Thymus (tissue), 14 donors: ENCODE measurements at places on chromosomes 12 and 14. TPM values are rescaled to one million over a fixed set of nuclear protein-coding genes. Genes with fewer than 3 reads are reported as not detected.

Gene DIO2
- total RNA-seq: 0.09 TPM

Gene CMA1
- total RNA-seq: 0.28 TPM

Gene EGLN3
- 14.5 TPM for total RNA-seq

Gene DNAJC22
- 0.09 TPM for total RNA-seq

Gene B3GNT4
- 0.14 TPM for total RNA-seq

Gene GZMH
- total RNA-seq: 0.57 TPM

Gene RAB3IP
- 22.8 TPM for total RNA-seq

Gene SNAPC1
- 9.6 TPM for total RNA-seq

Gene TMEM30B
- total RNA-seq: 3.1 TPM

Gene AMDHD1
- total RNA-seq: 0.52 TPM

- no peaks in the 10 kb centered on the region for H3K4me1 ChIP-seq
- H3K27ac ChIP-seq: no peak overlapping the region
- H3K36me3 ChIP-seq: no peaks in the 10 kb centered on the region
- H3K27me3 ChIP-seq: no peaks in the 10 kb centered on the region
Observed at GRCh38 chr14:33542338-33543287, 408.3 kb downstream of the EGLN3 start.

DNA sequence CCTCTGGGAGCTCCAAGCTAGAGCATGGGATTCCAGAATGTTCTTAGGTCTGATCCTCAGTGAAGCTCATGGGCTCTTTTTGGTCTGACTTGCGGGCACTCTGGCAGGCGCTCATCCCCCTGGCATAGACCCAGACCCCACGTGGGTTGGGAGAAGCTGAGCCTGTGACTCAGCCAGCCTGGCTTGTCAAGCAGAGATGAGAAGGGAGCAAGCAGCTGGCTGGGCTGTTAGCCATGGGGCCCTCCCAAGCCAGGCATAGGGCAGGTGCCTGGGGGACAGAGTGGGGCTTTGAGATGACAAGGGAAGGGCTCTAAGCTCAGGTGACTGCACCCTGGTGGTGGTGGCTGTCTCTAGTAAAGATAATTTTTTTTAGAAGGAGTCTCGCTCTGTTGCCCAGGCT, 80.3 kb upstream of the NOS1 start:
- no peaks in the 10 kb centered on the region for H3K36me3 ChIP-seq
- no peaks in the 10 kb centered on the region for H3K27me3 ChIP-seq
- H3K4me1 ChIP-seq: no peaks in the 10 kb centered on the region
- H3K4me3 ChIP-seq: no peak overlapping the region
- DNase-seq: no peak
- no peak overlapping the region for H3K27ac ChIP-seq

DNA sequence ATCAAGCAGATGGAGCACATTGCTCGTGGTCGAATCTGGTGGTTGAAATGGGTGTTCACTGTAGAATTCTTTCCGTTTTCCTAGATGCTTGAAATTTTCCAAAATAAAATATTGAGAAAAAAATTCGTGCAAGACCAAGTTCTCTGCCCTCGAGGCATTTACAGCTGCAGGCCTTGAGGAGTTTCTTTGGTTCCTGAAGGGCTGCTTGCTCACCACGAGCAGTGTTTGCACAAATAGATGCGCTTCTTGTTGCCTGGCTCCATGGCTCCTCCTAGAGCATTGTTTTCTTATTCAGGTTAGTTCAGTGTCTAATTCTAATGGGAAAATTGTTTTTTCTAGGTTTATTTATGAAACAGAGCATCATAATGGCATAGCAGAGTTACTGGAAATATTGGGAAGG, 74.5 kb upstream of the DYNC1H1 start:
- no peak for DNase-seq
- H3K27me3 ChIP-seq: no peaks in the 10 kb centered on the region
- no peak overlapping the region for H3K27ac ChIP-seq
- no peaks in the 10 kb centered on the region for H3K4me1 ChIP-seq

GRCh38 chr12:113515082-113515856, 43.6 kb upstream of the LHX5 start:
- H3K36me3 ChIP-seq: no peaks in the 10 kb centered on the region
- H3K27me3 ChIP-seq: peaks cover 16% of the 10 kb centered on the region
- no peak overlapping the region for H3K27ac ChIP-seq
- no peaks in the 10 kb centered on the region for H3K4me1 ChIP-seq

DNA sequence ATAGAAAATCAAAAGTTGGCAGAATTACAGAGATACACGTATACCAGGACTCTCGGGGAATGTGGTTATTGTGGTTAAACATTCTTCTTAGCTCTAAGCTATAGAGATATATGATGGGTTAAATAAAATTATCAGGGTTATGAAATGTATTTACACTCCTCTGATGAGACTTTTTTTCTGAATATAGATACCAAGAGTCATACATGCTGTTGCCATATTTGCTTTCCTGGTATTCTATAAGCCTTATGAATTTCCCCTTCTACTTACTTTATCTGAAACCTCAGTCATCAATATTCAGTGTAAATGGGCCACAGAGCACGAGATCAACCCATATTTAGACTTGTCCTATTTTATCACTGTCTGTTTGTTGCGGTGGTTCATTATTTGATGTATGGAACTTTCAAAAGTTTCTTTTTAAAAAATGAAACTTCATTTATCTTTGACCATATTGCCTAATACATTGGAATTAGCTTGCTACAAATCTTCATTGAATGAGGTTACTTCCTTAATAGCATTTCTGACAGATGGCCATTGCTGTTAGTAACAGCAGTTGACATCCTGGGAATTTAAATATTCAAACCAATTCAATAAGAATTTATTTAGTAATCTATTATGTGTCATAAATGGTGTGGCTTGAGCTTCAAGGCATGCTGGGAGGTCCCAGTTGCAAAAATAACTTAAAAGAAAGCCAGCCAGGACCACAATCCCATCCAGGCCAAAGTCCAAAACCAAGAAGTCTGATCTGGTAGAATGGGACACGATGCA, 393.5 kb downstream of the PCNX1 start:
- H3K36me3 ChIP-seq: no peaks in the 10 kb centered on the region
- H3K4me1 ChIP-seq: no peaks in the 10 kb centered on the region
- H3K27me3 ChIP-seq: no peaks in the 10 kb centered on the region

GRCh38 chr12:110533607-110534006, 31.5 kb downstream of the RAD9B start:
- H3K27ac ChIP-seq: no peak overlapping the region
- no peaks in the 10 kb centered on the region for H3K4me1 ChIP-seq
- no peak for DNase-seq
- peaks cover 24% of the 10 kb centered on the region for H3K36me3 ChIP-seq
- H3K27me3 ChIP-seq: no peaks in the 10 kb centered on the region

GRCh38 chr14:65299826-65300225, 112.7 kb upstream of the FUT8 start:
- H3K4me1 ChIP-seq: peaks cover 12% of the 10 kb centered on the region
- no peaks in the 10 kb centered on the region for H3K27me3 ChIP-seq
- no peak overlapping the region for H3K4me3 ChIP-seq
- peak overlapping the region; percentile 26 for H3K27ac ChIP-seq
- no peak for DNase-seq
- no peaks in the 10 kb centered on the region for H3K36me3 ChIP-seq

DNA sequence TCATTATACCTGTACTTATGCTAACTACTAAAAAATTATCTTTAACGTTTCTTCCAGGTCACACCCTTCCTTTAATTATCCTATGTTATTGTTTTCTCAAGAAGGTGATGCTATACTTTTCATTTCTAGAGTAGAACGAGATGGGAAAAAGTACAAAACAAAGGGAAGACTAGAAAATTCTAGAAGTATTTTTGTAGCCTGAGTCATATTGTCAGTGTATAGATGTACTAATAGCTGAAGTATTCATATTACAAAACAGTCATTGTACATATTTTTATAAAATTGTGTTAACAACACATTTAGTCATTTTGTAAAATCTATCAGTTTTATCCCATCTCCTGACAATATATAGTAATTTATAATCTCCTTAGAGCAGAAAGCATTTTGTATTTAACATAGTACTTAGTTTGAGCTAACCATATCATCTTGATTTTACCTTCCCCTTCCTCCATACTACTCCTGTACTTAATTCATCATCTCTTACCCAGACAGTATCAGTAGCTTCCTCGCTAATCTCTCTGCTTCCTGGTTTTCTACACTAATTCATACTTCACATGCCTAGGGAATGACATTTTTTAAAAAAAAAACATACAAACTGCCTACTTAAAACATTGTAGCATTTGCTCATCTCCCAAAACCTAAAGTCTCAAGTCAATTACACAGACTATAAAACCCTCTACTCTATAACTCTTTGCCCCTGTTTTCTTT, 920.9 kb downstream of the RPS29 start:
- no peak overlapping the region for H3K27ac ChIP-seq
- H3K4me3 ChIP-seq: no peak overlapping the region
- no peaks in the 10 kb centered on the region for H3K4me1 ChIP-seq
- no peaks in the 10 kb centered on the region for H3K36me3 ChIP-seq
- no peaks in the 10 kb centered on the region for H3K27me3 ChIP-seq
